ENCODE measurements at places on chromosomes 1 and 21.
A peak's percentile ranks its signal among the peaks of the same experiment; 100 is the strongest.

DNA sequence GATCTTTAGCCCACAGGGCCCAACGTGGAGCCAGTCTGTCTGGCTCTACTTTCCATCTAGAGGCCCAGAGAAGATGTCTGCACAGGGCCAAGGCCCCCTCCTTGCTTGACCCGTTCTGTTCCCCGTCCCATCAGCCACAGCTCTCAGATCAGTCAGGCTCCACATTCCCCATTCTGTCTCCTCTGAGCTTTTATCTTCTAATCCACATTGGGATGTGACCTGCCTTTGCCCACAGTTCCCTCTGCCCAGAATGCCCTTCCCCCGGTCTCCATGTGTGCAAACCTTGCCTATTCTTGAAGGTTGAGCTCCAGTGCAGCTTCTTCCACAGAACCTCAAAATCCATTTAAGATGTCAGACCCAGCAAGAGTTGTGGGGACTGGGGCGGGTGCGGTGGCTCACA, 53.3 kb upstream of the WASF2 start:
- DNase-seq = no peak

GRCh38 chr21:45266518-45267389, 20.9 kb downstream of the POFUT2 start:
- DNase-seq = peak; percentile 80

DNA sequence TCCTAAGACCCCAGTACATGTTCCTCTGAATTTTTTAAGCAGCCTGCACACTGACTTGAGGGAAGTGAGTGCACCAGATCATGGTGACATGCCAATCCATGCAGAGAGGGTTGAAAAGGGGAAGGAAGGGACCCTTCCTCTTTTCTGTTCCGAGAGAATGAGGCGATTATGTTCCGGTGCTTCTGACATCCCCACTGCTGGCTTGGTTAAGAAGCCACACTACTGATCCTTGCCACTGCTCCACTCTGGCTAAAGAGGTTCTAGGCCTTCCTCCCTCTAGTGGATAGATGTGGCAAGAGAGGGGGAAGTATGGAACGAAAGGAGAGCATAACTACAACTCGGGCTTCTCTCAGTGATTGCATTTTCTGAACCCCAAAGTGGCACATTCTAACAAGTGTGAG, 1.8 kb upstream of the CYB5R1 start:
- peak; percentile 39 for DNase-seq

- DNase-seq = peak; percentile 20
Observed at GRCh38 chr21:44657635-44658540, at the start of gene KRTAP12-3. Gene KRTAP12-3, plus strand, starts transcription at chr21:44657932. Its CDS starts 48 bp downstream, at chr21:44657980.

- DNase-seq = no peak
Observed at GRCh38 chr1:80211691-80212380, 1205.3 kb upstream of the ADGRL4 start.

GRCh38 chr1:84687714-84688462, 2.4 kb downstream of the SSX2IP start:
- no peak for DNase-seq

- DNase-seq = no peak
Observed at GRCh38 chr21:26834181-26834905, 10.9 kb downstream of the ADAMTS1 start.

GRCh38 chr1:62043154-62043553, 151.5 kb upstream of the L1TD1 start:
- no peak for DNase-seq

DNA sequence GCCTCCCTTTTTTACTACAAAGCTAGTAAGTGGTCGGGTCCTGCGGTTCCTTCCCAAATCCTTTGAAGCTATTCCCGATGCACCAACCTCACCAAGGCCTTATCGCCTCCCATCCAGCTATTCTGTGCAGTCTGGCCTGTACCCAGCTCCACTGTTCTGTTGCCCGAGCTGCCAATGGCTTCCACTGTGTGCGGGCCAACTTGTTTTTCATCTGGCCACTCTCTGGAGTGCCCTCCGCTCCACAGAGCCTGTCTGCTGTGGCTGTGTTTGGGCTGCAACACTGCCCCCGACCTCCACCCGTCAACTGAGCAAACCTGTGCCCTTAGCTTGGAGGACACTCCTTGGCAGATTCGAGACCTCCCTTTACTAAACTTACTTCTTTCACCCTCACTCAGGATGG, 125.0 kb downstream of the KIAA0319L start:
- no peak for DNase-seq

DNA sequence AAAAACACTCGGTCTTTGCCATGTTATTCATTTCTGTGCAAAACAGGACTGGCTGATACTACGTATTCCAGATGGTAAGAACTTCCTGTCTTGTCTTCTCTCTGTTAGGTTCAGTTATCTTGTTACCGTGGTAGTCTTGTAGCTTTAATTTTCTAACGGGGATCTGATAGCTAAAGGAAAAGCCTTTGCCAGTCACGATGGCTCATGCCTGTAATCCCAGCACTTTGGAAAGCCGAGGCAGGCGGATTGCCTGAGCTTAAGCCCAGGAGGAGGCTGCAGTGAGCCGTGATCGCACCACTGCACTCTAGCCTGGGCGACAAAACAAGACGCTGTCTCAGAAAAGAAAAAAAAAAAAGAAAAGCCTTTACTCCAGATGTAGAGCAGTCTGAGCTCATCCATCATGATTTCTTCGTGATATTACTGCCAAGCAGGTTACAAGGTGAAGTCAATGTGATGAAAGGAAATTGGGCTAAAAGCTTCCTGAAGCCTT, 11.1 kb upstream of the MSTO1 start:
- DNase-seq = no peak

- no peak for DNase-seq
Observed at GRCh38 chr1:221667504-221667903, 74.4 kb downstream of the DUSP10 start.

- DNase-seq = no peak
Observed at GRCh38 chr1:82849460-82849859, 1048.7 kb downstream of the ADGRL2 start.

- DNase-seq = no peak
Observed at GRCh38 chr1:145826030-145826429, 2.0 kb downstream of the POLR3C start.

DNA sequence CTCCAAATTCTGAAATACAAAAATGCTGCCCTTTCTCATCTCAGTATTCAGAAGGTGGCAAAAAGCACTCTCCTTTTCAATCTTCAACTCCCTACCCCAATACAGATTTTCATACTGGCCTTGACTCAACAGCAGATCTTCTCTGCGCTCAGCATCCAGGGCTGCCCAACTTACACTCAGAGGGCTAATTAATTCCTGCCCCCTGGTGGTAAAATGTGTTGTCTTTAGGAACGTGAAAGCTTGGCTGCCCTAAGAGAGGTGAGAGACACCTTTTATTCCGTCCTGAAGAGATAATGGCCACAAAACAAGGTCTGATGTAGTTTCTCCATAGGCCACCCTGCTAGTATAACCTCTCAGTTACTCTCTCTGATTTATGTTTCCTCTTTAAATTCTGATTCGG, 25.0 kb downstream of the KRTAP24-1 start:
- no peak for DNase-seq

DNA sequence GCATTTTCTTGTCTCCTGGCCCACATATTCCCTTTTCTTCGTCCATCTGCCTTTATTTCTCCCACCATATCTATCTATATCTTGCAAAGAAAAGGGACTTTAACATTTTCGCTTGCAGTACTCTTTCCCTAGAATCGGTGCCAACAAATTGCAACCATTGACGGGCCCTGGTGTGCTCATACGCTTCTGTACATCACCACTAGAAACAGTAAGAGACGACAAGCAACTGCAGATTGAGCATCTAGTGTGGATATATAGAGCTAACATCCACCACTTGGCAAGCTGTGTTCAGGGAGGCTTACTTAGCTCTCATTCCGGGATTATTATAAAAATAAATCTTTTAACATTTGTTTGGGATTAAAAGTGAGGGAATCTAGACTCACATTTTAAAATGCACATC, 230.8 kb upstream of the PKN2 start:
- no peak for DNase-seq

DNA sequence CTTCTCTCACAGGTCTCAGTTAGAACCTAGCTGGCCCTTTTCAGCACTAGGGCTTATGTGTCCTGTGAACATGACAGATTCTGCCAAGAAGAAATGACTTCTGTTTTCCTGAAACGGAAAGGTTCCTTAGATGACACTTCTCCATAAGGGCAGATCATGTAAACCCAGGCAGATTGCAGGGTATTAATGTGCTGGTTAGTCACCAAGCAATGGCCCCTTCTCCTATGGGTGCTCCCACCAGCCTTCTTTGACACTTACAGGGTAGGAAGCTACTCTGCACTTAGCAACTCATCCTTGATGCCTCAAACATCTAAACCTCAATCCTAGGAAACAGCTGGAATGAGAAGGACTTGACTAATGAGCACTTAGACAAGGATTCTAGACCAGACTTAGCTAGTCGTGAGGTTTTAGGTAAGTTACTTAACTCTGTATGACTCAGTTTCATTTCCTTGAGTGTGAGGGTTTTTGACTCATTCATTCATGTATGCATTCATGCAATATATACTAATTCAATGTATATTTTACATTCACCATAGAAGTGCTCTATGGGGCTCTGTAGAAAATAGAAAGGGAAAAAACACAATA, 74.1 kb upstream of the PLXNA2 start:
- DNase-seq = no peak

DNA sequence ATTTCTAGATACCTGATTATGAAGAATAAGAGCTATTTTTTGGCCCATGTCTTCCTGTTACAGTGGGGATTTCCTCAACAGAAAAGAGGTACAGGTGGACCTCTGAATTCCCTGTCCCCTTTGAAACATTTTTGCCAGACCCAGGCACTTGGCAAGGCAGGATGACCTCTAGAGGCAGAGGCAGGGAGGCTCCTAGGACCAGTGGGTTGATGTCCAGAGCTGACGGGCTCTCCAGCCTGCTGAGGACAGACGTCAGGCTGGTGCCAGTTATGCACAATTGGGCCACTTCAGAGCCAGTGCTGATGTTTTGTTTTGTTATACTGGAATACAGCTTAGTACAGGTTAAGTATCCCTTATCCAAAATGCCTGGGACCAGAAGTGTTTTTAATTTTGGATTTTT, 18.5 kb upstream of the A3GALT2 start:
- no peak for DNase-seq

- no peak for DNase-seq
Observed at GRCh38 chr1:12436345-12436658, 181.7 kb downstream of the DHRS3 start.

- no peak for DNase-seq
Observed at GRCh38 chr1:194535369-194535768, 1349.0 kb upstream of the B3GALT2 start.

DNA sequence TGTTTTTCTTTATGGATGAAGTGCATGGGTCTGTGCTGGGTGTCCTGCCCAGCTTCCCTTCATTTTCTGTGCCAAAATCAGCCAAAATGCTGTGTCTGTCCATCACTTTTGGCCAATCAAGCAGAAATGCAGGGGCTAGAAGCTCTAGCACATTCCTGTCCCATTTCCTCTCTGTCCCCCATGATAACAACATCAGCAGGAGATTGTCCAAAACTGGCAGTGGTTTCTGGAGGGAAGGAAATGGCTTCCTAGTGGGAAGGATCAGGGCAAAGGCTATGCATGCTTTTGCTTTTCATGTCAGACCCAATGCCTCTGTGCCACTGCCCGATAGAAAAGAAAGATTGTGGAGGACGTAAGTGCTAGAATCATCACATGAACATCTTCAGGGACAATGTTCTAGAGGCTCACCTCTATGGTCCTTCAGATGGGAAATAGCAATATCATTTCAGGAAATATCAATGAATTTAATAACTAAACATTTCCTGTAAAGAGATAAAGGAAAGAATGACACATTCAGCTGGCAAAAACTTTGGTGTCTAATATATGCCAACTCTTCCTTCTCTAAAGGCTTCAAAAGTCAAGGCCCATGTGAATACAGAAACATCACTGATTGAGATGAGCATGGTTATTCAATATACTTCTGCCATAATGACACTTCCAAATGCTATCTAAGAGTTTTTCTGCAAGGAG, 107.5 kb downstream of the SETD4 start:
- DNase-seq = no peak

DNA sequence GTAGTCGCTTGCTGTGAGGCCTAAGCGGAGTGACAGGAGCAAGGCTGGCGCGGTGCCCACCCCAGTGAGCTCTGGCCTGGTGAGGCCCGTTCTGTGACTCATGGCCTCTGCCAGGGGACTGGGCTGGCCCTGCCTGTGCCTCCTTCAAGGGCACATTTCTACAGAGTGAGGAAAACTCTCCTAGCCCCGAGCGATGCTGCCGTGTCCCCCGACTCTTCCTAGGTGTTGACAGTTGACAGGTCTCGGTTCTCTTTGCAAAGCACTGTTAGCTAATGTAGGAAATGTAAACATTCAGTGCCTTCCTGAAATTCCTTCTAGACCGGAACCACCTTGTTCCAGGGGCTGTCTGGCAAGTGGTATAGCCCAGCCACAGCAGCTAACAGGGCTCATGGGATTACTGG, 43.9 kb downstream of the ABCG1 start:
- DNase-seq = no peak

- DNase-seq = no peak
Observed at GRCh38 chr1:39727932-39728317, 10.8 kb upstream of the PPIE start.

DNA sequence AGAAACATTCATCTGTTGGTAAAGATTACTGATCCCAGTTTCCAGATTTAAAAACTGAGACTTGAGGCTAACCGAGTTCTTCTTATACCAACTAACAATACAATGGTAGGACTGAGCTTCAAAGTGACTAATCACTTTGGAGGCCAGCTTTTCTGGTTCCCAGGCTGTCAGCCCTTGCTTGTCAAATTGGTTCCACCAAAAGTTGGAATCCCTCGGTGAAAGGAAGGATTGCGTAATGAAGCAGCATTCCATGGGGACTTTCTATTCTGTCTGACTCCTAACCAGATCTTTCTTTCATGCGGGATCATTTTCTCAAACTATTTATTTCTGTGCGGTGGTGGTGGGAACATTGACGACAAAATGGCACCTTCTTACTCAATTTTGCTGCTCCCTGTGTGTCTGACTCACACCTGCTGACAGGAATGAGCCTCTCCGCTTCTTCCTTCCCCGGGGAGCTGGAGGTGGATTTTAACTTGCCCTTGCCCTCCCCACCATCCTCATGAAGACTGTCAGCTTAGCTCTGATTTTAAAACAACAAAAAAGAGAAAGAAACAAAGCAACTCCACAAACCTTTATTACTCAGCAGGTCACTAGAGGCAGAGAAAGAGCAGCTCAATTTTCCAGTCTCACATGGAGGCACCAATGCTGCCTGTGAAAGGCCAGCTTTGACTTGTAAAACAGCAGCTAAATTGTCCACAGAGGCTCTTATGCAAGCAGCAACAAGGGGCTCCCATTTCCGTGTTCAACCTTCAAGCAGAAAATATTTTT, 32.9 kb upstream of the RASAL2 start:
- no peak for DNase-seq
